Mucosa of gallbladder (tissue), 1 donor: ENCODE measurements at places on chromosomes 16 and 17. TPM values are rescaled to one million over a fixed set of nuclear protein-coding genes. Genes with fewer than 3 reads are reported as not detected.

DNA sequence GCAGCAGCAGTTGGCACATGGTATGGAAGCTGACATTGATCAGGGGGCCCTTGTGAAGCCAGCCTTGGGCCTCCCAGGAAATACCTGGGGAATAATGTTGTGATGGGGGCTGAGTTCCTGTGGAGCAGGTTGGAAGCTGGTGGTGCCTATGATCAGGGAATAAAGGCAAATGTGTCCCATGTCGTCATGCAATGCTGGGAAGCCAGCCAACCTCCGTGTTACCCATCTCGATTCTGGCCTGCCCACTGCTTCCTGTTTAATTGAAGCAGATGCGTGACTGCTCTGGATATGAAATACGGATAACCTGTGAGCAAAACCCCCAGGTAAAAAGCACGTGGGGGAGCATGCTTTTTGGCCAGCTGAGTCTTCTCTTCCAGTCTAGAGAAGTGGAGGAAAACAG, 580.4 kb upstream of the HSBP1 start:
- DNase-seq = no peak

GRCh38 chr16:8055761-8056160, 534.5 kb downstream of the TMEM114 start:
- DNase-seq = no peak

- DNase-seq = peak; percentile 68
Measured at GRCh38 chr16:15829460-15829859, 27.4 kb downstream of the MYH11 start.

GRCh38 chr17:44206825-44207155, 7.1 kb upstream of the ATXN7L3 start:
- DNase-seq = no peak

GRCh38 chr17:38742411-38743308, 5.5 kb downstream of the PCGF2 start:
- peak; percentile 69 for DNase-seq

DNA sequence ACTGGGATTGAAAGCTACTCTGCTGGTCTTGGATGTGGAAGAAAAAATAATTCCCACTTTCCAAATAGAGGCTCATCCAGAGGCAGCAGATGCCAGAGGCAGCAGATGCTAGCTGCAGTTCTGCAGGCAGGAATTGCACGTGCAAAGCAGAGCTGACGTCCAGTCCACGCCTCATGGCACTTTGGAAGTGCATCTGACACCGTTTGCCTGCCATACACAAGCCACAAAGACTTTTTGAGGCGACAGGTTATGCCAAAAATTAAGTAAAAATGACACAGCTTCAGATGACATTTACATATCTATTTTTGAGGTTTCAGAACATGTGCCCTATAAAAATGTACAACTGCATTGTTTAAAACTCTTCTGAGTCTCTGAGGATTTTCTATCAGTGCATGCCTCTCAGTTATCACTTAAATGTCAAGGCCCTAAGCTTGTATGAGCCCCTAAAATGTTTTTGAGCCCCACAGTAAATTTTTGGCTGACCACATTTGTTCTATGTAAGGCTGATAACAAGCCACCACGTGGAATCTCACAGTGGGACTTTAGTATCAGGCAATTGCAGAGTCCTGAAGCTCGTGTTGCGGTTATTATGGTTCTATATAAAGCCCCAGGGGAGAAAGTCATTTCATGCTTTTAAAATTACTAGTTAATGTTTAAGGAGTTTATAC, 239.2 kb downstream of the PRKCA start:
- DNase-seq = no peak

- DNase-seq = no peak
Measured at GRCh38 chr17:80646328-80646727, 101.7 kb downstream of the RPTOR start.

- peak; percentile 39 for DNase-seq
Measured at GRCh38 chr17:76527430-76528111, 9.9 kb downstream of the CYGB start.

DNA sequence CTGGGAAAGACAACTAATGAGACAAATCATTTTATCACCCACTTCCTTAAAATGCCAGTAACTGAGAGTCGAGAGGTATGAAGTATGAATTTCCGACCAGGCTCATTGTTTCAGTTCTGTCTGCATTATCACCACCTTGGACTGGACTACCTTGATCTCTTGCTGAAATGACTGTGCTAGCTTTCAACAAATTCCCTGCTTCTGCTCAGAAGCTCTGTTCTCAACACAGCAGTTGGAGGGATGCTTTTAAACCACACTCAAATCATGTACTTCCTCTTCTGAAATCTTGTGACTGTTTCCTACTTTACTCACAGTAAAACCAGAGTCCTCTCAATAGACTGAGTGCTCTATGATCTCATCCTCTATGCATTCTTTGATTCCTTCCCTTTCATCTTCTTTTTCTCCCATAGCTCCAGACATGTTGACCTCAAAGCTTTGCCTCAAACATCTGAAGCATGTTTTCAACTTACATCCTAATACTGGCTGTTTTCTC, 195.8 kb downstream of the KCNJ2 start:
- no peak for DNase-seq

- no peak for DNase-seq
Measured at GRCh38 chr17:31815212-31815730, 43.8 kb downstream of the COPRS start.

GRCh38 chr16:15034266-15035162, 21.4 kb downstream of the NTAN1 start:
- no peak for DNase-seq

DNA sequence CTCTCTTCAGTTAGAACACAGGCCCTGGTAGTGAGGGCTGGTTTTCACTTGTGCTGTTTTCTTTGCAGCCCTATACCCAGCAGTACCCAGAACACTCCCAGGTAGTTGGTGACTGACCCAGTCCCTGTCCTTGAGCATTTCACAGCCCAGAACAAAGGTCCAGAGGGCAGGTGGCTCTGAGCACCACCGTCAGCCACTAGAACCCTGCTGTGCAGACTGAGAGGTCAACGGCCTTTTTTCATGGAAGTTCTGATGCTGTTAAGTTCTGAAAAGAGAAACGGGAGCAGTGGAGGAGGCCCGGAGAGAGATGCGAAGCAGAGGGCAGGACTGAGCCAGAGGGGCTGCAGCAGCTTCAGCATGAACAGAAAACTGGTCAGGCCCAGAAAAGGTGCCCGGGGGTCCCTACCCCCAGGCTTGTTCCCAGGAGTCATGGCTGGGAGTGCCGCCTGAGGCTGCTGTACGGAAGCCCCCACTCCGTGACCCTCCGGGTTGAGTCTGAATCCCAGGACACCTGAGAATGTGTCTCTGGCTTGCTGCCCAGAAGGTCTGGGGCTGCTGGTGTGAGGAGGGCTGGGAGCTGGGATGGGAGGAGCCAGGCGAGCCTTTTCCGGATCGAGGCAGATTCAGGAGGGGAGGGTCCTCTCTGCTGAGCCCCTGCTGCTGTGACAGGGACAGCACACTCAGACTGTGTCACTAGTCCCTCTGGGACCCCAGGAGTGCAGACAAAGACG, 8.7 kb downstream of the ZNF276 start:
- DNase-seq = no peak

DNA sequence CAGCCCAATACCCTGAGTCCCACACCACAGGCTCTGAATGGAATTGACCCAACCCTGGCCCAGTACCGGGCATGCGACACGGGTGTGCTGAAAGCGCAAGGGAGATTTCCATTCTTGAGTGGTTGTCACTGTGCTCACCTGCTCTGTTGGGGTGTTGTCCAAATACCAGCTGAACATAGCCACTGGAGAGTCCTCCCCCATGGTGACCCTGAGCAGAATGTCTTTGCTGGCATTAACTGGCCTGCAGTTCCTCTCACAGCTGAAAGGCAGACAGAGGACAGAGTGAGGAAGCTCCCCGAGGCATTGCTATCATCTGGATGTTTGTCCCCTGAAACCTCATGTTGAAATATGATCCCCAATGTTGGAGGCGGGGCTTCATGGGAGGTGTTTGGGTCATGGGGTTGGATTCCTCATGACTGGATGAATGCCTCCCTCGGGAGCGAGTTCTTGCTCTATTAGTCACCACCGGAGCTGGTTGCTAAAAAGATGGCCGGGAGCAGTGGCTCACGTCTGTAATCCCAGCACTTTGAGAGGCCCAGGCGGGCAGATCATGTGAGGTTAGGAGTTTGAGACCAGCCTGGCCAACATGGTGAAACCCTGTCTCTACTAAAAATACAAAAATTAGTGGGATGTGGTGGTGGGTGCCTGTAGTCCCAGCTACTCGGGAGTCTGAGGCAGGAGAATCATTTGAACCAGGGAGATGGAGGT, 57.3 kb upstream of the BCO1 start:
- DNase-seq = peak; percentile 89

- no peak for DNase-seq
Measured at GRCh38 chr16:50079397-50080140, 13.8 kb downstream of the HEATR3 start.

DNA sequence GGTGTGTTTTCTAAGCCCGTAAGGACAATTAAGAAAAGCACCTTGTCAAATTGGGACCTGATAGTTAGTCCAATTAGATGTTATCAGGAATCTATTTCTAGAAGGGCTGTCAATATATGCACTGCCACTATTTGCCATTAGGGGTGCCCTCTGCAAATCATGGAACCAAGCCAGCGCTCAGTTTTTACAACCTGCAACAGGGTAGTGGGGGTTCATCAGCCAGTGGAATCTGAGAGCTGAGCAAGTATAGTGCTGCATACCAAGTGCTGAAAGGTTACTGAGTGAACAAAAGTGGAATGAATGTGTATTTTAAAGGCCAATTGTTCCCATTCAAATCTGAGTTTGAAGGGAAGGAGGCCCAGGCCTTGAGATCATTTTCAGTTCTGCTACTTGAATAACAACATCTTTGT, 10.4 kb downstream of the PRR11 start:
- no peak for DNase-seq

- DNase-seq = no peak
Measured at GRCh38 chr16:20860361-20860760, 39.8 kb downstream of the DCUN1D3 start.

GRCh38 chr16:79150632-79151310, 449.8 kb downstream of the MAF start:
- no peak for DNase-seq

GRCh38 chr16:66231452-66232160, 134.9 kb upstream of the CDH5 start:
- no peak for DNase-seq

GRCh38 chr17:68518063-68518815, 6.0 kb downstream of the PRKAR1A start:
- DNase-seq = no peak

- no peak for DNase-seq
Measured at GRCh38 chr17:2271985-2272702, 31.4 kb downstream of the SMG6 start.

DNA sequence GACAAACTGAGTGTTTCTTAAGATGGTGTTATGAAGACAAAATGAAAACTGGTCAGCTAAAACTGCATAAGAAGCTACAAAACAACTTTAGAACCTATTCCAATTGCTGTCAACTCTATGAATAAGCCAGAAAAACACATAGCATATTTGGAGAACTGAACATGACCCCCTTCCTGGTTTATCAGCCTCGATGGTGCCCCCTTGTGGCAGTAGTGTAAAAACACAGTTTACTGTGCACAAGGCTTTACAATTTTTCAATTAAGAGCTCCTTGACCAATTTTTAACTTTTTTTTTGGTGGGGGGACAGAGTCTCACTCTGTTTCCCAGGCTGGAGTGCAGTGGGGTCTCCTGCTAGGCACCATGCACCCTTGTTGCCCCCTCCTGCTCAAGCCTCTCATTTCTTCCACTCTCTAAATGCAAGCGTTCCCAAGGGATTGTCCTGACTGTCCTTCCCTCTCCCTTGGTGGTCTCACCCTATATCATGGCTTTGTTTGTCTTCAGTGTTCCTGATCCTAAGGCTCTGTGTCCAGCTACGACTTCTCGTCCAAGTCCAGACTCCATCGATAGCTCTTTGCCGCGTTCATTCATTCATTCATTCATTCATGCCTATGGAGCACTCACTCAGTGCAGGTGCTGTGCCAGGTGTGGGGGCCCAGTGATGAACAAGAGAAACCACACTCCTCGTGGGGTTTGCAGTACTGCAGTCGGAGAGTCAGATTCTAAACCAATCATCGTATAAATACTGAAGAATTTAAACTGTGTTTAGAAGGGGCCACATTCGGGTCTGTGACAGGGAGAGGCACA, 7.5 kb downstream of the EIF1 start:
- DNase-seq = peak; percentile 36

GRCh38 chr16:89051521-89052166, 42.0 kb upstream of the ACSF3 start:
- no peak for DNase-seq

DNA sequence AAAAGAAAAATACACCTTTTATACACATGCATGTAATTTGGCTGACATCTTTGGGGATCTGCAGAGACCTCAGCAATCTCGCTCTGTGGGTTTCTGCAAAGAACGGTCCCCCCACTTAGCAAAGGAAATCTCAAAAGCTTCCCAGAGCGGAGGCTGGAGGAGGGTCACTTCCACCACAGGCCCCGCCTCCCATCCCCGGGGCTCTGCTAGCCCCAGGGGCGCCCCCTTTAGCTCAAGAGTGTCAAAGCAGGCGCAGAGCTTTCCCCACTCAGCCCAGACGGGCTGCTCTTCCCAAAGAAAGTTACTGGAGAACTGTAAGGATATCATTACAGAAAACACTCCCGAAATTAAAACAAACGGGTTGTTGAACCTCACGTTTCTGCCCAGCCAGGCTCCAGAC, 11.4 kb downstream of the SLC13A5 start:
- no peak for DNase-seq

DNA sequence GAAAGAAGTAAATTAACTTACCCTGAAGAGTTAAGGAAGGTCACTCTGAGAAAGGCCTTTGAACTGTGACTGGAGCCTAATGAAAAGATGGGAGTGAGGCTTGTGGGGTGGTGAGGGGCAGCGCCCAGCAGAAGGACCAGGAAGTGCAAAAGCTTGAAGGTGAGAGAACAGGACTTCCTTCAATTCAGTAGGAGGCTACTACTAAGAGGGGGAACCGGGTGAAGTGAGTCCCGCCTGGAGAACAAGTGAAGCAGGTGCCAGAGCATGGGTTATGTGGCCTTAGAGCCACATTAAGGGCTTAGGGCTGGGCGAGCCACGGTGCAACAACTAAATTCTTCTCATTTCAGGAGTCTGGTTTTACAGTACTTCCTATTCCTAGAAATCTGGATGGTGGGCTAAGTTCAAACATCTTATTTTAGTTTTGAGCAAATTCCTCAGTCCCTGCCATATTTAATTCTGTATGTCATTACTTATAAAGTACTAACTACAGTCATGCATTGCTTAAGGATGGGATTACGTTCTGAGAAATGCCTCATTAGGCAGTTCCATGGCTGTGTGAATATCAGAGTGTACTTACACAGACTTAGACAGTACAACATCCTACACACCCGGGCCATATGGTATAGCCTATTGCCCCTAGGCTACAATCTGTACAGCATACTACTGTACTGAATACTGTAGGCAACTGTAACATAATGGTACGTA, 5.1 kb downstream of the CFAP20 start:
- no peak for DNase-seq

The MT2A gene
- total RNA-seq = 157 TPM

The KRT31 gene
- not detected for total RNA-seq

The ZNF267 gene
- 15.8 TPM for total RNA-seq

The TEDC2 gene
- 0.60 TPM for total RNA-seq

The PLLP gene
- total RNA-seq = 206 TPM

The NDRG4 gene
- 5.6 TPM for total RNA-seq

The NPTX1 gene
- total RNA-seq = 5.7 TPM

The ORAI3 gene
- 34.4 TPM for total RNA-seq

The ABCA3 gene
- total RNA-seq = 18.3 TPM

The PMP22 gene
- 61.4 TPM for total RNA-seq
